ENCODE measurements at places on chromosomes 1 and 21.

DNA sequence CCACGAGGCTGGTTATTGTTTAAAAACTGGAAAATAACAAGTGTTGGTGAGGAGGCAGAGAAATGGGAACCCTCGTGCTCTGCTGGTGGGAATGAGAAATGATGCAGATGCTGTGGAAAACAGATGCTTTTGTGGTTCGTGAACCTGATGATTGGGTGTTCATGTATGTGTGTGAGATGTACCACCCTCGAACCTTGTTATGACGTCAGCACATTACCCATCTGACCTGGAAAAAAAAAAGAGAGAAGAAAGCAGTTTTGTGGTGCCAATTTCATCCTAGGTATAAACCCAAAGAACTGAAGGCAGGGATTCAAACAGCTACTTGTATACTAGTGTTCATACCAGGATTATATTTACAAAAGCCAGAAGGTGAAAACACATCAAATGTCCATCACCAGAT lies 6.4 kb upstream of the CFAP107 start:
- no peak for DNase-seq

DNA sequence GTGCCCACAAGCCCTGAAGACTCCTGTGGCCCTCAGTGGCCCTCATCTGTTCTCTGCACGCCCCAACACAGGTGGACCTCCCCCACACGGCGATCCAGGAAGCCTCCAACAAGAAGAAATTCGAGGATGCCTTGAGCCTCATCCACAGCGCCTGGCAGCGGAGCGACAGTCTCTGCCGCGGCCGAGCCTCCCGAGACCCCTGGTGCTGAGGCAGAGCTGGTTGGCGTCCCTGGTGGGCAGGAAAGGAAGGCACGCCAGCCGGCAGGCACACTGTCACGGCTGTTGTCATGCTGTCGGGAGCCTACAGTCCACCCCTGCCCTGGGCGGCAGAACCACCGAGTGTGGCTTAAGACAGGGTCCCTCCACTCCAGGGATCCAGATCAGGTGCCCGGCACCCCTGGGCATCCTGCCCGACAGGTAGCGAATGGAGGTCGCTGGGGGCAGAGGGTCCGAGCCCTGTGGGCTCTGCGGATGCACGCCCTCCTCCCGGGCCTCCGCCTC lies 2.3 kb upstream of the SLC25A34 start:
- DNase-seq: no peak

GRCh38 chr1:183780757-183781156 lies 24.2 kb upstream of the RGL1 start:
- no peak for DNase-seq

- DNase-seq: no peak
Observed at GRCh38 chr1:68976916-68977610, 480.2 kb upstream of the DEPDC1 start.

GRCh38 chr1:180540697-180541594 lies 17.8 kb upstream of the OVAAL start:
- DNase-seq: no peak

- no peak for DNase-seq
Observed at GRCh38 chr1:246254854-246255253, 252.2 kb downstream of the SMYD3 start.

- DNase-seq: no peak
Observed at GRCh38 chr1:167471568-167471967, 46.8 kb downstream of the CD247 start.

DNA sequence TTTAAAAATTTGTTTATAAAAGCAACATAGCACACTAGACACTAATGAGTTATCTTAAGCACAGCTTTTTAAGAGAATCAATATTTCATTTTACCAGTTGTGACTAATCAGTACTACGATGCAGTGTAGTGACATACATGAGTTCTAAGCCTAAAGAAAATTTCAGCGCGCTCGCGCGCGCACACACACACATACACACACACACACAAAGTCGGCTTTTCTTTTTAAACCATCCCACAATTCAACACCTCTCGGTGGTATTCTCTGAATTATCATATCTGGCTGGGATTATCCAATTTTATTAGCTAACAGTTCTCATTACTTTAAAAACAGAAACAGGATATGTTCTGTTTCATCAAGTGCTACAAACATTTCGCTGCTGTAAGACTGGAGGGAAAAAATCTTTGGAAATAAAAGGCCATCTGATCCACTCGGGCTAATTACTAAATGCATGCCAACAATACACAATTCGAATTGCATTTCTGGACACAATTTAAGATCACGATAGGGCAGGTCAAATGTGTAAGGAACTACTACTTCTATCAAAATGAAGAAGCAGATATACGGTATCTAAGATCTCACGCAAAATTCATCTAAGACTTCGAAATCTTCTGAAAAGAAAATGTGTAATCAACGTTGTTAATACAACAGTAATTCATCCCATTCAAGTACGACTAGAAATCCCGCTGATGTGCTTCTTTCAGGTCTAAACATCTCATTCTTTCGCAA lies 1.2 kb downstream of the TUT4 start:
- DNase-seq: no peak

GRCh38 chr1:169091480-169091941 lies 15.0 kb upstream of the ATP1B1 start:
- DNase-seq: no peak

DNA sequence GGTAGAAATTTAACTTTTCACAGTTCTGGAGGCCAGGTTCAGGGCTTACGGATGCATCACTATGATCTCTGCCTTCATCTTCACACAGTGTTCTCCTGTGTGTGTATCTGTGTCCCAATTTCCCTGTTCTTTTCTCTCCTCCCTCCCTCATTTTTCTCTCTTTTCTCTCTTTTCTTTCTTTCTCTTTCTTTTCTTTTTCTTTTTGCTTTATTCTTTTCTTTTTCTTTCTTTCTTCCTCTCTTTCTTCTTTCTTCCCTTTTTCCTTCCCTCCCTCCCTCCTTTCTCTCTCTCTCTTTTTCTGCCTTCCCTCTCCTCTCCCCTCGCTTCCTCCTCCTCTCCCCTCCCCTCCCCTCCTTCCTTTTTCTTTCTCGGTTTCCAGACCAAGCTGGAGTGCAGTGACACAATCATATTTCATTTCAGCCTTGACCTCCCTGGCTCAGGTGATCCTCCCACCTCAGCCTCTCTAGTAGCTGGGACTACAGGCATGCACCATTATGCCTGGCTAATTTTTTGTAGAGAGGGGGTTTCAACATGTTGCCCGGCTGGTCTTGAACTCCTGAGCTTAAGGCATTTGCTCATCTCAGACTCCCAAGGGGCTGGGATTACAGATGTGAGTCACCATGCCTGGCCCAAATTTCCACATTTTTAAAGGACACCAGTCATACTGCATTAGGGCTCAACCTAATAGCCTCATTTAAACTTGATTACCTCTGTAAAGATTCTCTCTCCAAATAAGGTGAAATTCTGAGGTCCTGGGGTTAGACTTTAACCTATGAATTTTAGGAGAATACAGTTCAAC lies 115.9 kb downstream of the HUNK start:
- no peak for DNase-seq

DNA sequence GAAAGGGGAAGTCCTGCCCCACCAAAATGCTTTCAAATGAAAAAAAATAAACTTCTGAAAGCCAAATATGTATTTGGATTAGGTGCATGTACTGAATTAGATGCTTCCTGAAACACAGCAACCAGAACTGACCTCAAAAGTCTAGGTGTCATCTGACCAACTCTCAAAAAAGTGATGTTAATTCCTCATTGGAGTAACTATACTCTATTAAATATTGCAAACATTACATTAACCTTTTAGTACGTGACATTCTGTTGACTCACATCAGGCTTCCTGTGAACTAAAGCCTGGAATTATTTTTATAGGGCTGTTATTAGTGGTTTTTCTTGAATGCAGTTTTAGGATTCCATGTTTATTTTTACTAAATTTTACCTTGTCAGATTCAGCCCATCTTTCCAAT lies 73.5 kb downstream of the ASTN1 start:
- no peak for DNase-seq

- no peak for DNase-seq
Observed at GRCh38 chr21:28675331-28676041, 317.2 kb downstream of the LTN1 start.

- no peak for DNase-seq
Observed at GRCh38 chr1:239593527-239593926, 207.2 kb downstream of the CHRM3 start.

DNA sequence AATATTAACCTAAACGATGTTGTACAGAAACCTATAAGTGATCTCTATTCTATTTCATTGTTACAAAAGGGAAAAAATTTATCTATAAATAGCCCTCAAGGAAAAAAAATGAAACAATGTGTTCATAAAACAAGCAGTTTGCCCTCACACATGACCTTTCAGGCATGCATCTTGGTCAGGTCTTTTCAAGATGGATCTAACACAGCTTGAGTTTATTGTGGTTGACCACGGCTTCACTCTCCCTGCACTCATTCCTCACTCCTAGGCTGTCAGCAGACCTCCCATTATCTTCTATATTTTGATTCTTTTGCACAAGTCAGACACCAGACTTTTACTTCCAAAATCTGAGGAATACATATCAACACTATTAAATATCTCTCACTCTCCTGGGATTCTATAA lies 544.3 kb downstream of the KCNT2 start:
- no peak for DNase-seq

DNA sequence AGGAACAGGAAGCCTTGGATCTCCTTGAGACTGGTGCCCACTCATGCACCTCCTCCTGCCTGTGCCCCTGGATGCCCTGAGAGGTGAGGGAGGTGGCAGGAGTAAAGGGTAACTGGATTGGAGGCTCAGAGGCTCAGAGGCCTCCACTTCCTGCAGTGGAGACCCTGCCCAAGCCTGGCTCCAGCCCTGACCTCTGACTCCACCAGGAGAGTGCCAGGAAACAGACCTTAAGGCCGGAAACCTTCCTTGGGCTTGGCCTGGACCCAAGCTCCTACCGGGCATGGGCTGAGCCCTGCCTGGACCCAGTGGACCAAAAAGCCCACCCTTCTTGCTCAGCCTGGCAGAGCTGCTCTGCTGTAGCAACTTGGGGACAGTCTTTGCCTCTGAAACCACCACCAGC lies 15.0 kb upstream of the CELA3B start:
- no peak for DNase-seq

DNA sequence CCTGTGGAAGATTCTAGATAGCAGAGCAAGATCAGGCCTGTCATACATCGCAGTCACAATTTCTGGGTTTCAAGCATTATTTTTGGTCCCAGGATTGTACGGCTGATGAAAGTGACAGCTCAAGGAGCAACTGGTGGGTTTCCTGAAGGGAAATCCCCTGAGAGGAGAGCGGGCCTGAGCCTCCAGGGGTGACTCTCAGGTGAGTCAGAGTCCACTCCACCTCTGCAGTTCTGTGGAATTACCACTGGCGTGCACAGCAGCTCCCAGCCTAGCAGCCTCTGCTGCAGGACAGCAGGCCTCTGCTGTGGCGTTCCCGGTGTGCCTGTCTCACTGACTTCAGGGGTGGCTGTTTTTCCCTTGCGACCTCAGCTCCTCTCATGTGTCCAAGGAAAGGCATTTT lies 24.4 kb downstream of the SLC66A1 start:
- DNase-seq: no peak

DNA sequence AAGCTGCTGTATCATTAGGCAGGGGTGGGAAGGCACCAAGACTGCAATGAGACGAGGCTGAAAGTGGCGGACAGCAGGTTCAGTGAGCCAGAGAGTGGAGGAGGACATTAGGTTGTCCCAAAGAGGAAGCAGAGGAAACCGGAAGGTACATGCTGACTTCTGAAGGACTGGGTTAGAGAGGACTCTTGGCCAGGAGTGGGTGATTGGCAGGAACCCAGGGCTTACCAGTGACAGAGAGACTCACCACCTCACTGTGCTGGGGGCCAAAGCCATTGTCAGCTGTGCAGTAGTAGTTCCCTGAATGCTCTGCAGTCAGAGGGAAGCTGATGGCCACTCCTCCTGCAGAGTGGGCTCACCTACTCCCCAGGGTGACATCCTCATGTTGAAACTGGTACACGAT lies 41.9 kb upstream of the FCRL4 start:
- no peak for DNase-seq

GRCh38 chr1:204335085-204335484 lies 24.6 kb downstream of the PLEKHA6 start:
- DNase-seq: no peak

DNA sequence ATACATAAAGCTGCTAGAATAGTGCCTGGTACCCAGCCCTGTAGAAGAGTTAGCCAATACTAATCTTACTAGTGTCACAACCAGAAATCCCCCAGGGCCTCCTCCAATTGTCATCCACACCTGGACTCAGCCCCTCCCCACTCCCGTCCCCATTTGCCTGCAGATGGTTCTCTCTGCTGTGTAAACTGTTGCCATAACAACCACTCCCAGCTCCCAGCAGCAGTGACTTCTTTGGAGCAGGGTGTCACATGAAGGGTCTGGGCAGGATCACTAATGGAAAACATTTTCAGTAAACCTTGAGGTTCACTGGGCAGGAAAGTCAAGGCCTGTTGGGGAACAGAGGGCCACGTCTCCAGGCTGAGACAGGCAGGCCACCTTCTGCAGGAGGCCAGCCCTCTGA lies 126.0 kb upstream of the IPO9 start:
- DNase-seq: peak; percentile 80

DNA sequence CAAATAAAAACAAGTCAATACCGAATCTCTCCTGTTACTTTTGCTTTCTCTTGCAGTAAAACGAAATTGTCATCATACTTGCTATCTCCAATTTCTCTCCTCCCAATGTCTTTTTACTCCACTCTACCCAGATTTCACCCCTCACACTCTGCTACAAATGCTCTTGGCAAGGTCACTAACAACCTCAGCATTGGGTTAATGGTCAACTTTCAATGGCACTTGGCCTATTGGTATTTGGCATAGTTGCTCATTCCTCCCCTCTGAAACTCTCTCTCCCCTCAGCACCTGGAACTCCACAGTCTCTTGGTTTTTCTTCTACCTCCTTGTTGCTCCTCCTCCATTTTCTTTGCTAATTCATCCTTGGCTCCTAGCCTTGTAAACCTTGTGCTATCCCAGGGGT lies 367.3 kb downstream of the PTPRU start:
- DNase-seq: no peak

- DNase-seq: no peak
Observed at GRCh38 chr1:64745181-64745985, 508 bp downstream of the RAVER2 start.

DNA sequence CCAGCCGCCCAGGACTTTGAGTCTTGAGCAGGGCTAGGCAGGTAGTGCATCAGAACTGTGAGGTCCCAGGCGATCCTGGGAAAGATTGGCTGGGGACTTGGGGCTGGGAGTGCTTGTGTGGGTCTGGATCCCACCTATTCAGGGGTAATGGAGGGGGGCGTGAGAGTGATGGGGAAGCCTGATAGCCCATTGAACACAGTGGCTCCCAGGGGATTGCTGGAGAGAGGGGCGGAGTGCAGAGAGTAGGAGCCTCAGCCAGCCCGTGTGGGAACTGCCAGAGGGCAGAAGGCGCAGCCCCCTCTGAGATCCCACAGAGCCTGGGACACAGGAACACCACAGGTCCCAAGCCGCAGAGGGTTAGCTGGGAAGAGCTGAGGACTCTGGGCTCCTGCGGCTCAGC lies 19.3 kb upstream of the PDZK1IP1 start:
- no peak for DNase-seq
